ENCODE measurements at places on chromosomes 5 and 9.

DNA sequence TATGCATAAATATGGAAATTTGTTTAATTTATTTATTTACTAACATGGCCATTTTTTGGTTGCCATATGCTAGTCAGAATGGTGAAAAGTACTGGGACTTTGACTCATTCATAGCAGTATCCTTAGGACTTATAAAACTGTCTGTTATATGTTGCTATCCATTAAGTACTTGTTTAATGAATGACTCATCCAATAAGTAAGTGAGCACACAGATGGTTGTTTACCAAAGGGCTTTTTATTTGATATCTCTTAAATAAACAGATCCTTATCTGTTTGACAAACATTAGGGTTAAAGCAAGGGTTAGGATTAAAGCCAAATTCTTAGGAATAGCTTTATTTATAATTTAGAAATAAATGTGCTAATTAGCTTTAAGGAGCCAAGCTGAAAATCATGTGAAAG lies 183.4 kb downstream of the FBXO4 start:
- DNase-seq = no peak

GRCh38 chr9:135471791-135472640 lies 7.6 kb upstream of the PPP1R26 start:
- DNase-seq = no peak

- no peak for DNase-seq
These were observed 95.1 kb downstream of the MED27 start for GRCh38 chr9:131984564-131984963.

- no peak for DNase-seq
These were observed at the start of gene INSL6 for GRCh38 chr9:5185220-5185840. Gene INSL6, minus strand, starts transcription at chr9:5185639. Its CDS starts 37 bp downstream, at chr9:5185602.

- DNase-seq = no peak
These were observed 692 bp downstream of the C1QTNF3 start for GRCh38 chr5:34042321-34042720.

GRCh38 chr9:18189871-18190670 lies 283.9 kb upstream of the ADAMTSL1 start:
- DNase-seq = no peak

Data from activated CD4-positive, CD25-positive, alpha-beta regulatory T cell (primary cell).